ENCODE measurements at places on chromosomes 12 and 14.
A peak's percentile ranks its signal among the peaks of the same experiment; 100 is the strongest.

DNA sequence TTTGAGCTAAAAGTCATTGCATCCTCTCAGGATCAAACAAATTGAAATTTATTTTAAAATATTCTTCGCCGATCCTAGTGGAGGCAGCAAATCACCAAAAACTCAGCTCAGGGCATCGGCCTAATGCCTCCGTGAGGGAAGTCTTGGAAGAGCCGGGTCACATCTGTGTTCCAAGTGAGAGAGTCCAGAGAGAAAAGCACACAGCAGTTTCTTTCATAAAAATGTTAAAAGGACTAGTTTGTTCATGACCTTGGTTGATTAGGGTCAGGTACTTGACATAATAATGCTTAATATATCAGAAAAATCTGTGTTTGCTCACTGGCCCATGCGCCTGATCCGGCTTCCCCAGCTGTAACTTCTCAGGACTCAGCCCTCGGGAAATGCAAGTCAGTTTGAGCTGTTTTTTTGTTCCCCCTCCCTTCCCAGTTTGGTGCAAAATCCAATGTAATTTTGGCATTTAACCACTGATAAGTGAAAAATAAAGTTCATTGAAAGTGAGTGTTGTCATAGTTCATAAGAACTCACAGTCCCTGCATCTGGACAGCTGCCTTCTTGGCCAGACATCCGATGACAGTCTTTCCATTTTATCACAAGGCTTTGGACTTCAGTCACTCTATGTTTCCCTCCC lies 161.7 kb downstream of the CAND1 start:
- peak; percentile 9 for DNase-seq

DNA sequence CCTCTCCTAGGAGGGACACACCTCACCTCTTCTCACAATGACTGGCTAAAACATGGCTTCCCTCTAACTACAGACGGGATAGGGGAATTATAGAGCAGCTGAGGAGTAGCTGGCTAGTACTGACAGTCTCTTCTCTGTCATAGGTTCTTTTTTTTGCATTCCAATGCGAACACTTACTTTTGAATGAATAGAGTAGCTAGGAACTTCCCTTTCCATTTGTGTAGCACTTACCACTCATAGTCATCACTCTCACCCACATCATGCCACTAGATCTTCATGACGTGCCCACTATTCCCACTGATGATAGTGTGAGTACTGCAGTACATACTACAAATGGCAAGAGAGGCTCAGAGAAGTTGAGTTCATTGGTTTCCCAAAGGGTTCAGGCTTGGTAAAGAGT lies 143.9 kb upstream of the HIF1A start:
- DNase-seq, result no peak

- DNase-seq, result no peak
Measured at GRCh38 chr12:91139286-91139685, 28.0 kb upstream of the LUM start.

- no peak for DNase-seq
Measured at GRCh38 chr14:45364565-45365156, 111.7 kb upstream of the MIS18BP1 start.
